ENCODE measurements at places on chromosomes 2 and 18.

DNA sequence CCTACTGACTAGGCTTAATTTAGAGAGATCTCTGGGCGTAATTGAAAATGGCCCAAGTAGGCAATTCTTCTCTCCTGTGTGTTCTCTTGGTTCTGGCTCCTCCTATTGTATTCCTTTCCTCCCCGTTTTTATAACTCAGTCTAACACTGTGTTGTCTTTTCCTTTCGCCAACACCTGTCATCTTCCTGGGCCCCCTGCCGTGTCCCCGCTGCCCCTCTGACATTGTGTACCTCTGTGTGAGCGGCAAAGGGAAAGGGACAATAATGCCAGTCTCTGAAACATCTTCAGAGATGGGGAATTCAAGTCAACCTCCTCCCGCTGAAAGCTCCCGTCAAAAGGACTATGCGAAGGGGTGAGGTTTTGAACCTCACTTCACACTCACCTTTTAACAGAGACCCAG lies 210.9 kb downstream of the GBX2 start:
- no peak for DNase-seq

- no peak for DNase-seq
These were observed 43.0 kb downstream of the NDUFAF7 start for GRCh38 chr2:37274359-37274965.

DNA sequence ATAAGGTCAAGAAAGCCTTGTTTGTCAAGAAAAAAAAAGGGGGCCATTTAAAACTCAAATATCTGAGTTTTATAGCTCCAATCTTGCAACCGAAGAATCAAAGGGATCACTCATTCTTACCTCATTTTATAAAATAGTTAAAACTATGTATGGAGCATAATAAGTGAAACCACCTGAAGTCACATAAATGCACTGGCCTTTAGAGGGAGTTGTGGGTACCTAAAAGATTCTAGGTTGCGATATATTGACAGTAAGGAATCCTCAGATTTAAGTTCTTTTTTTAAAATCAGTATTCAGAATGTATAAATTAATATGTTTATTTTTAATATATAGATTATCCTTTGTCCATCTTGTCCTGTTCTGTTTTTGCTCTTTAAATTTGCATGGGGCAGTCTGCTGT lies 3.4 kb downstream of the ARHGAP28 start:
- DNase-seq: no peak

DNA sequence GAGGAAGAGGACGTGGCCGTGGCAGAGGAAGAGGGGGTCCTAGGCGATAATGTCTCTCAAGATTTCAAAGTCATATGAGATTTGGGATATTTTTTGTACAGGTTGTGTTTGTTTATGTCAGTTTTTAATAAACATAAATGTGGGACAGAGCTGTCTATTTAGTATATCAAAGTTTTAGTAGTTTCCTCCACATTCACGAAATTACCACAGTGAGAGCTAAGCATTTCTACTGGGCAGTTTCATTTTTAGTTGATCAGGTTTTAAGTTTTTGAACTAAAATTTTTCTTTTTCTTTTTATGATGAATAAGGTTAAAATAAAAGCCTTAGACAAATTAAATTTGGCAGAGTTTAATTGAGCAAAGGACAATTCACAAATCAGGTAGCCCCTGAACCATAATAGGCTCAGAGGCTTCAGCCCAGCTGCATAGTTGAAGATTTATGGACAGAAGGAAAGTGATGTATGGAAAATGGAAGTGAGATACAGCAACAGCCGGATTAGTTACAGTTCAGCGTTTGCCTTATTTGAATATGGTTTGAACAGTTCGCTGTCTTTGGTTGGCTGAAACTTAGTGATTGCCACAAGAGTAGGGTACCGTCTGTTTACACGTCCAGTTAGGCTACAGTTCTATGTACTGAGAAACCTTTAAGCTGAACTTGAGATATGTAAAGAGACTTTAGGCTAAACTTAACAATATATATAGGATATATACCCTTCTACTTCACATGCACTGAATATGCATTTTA lies 17.1 kb downstream of the SNRPD1 start:
- no peak for DNase-seq

GRCh38 chr2:3446381-3446780 lies 66.9 kb downstream of the TRAPPC12 start:
- DNase-seq: no peak

DNA sequence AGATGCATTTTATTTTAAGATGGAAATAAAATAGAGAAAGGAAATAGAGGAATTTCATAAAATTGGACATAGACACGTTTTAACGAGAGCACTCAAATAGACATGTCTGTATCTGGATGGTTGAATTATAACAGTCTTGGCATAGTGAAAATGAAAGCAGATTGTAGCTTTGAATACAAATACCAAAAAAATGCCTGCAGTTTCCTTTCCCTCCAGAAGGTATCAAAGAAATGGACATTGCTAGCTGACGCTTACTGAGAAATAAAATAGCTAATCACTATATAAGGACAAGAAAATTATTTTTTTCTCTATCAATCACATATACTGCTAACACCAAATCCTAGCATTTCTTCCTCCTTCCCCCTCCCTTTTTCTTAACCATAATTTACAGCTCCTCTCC lies 11.4 kb upstream of the MAPRE2 start:
- DNase-seq: no peak

GRCh38 chr2:13481201-13481600 lies 764.5 kb downstream of the TRIB2 start:
- DNase-seq: no peak

GRCh38 chr2:110101280-110101844 lies 14.3 kb downstream of the MALL start:
- DNase-seq: peak; percentile 93

GRCh38 chr18:25349926-25350487 lies 2.0 kb downstream of the ZNF521 start:
- peak; percentile 22 for DNase-seq

- DNase-seq: no peak
These were observed 60.1 kb upstream of the LAPTM4A start for GRCh38 chr2:20111311-20112131.

GRCh38 chr2:147227313-147227712 lies 617.5 kb upstream of the ACVR2A start:
- no peak for DNase-seq

DNA sequence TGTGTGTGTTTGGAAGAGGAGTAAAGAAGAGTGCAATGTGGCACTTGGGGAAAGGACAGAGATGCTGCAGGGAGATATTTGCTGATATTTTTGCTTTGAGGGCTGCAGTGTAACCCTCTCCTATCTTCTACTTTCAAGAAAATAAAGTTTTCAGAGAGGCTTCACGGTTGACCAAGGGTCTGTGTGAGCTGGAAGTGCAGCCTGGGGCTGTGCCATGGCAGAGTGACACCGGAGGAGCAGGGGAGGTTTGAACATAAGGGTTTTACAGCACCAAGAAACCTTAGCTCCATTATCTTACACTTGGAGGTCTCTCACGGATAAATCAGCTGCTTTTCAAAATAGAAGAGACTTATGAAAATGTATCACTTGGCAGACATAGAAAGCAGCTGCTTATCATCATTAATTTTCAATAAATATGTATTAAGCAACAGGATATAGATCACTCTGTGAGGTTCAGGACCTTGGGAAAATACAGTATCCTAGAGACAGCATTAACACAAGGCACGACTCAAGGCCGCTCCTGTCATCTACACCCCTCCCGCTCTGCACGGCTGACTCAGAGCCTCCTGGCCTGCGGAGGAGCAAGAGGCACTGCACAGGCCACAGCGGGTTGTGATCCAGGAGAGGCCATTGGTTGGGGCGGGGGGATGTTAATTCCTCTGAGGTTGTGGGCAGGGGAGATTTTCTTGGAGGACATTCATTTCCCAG lies 127.8 kb downstream of the COPS8 start:
- DNase-seq: peak; percentile 49

GRCh38 chr2:50748671-50749070 lies 283.3 kb downstream of the NRXN1 start:
- no peak for DNase-seq

GRCh38 chr2:47907039-47907781 lies 912 bp upstream of the FBXO11 start:
- no peak for DNase-seq

- no peak for DNase-seq
These were observed 234.2 kb downstream of the TCF4 start for GRCh38 chr18:55353806-55354205.

- DNase-seq: peak; percentile 62
These were observed 65.3 kb downstream of the HAUS1 start for GRCh38 chr18:46169464-46169941.

DNA sequence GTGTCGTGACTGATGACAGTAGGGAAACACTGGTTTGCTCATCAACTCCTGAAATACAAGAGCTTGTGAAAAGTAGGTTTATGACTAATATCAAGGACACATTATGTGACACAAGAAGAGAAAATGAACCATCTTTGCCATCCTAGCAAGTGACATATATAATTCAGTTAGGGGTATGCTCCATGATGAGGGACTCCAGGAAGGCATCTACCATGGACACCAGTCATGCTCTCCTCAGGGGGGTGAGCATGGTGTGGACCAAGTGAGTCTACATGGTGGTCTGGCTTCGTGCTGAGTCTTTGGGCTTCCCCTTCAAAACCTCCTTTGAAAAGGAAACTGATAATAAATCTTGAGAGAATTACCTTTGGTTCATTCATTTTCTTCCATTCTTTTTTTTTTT lies 11.7 kb upstream of the SERPINB5 start:
- no peak for DNase-seq
